Stimulated activated CD4-positive, alpha-beta T cell treated with anti-CD3 and anti-CD28 coated beads, Interleukin-2, amount 100 ng/mL, for 24 hours (primary cell): ENCODE measurements at places on chromosomes 12 and 14.

DNA sequence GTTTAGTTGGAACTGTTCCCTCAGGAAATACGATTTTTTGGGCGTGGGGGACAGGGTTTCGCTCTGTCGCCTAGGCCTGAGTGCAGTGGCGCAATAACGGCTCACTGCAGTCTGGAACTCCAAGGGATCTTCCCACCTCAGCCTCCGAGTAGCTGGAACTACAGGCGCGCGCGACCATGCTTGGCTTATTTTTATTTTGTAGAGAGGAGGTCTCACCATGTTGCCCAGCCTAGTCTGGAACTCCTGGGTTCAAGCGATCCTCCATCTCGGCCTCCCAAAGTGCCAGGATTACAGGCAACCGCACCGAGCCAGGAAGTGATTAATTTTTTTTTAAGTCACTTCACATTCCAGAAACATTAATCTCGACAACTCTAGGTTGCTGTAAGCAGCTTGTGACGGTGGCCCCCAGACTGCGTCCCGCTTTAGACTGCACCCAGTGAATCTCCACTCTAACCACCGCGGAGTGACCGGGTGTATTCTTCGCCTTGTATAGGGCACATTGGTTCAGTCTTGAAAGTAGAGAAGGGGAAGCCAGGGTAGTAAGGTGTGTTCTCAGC, 830 bp upstream of the MIS18BP1 start:
- no peak for DNase-seq

DNA sequence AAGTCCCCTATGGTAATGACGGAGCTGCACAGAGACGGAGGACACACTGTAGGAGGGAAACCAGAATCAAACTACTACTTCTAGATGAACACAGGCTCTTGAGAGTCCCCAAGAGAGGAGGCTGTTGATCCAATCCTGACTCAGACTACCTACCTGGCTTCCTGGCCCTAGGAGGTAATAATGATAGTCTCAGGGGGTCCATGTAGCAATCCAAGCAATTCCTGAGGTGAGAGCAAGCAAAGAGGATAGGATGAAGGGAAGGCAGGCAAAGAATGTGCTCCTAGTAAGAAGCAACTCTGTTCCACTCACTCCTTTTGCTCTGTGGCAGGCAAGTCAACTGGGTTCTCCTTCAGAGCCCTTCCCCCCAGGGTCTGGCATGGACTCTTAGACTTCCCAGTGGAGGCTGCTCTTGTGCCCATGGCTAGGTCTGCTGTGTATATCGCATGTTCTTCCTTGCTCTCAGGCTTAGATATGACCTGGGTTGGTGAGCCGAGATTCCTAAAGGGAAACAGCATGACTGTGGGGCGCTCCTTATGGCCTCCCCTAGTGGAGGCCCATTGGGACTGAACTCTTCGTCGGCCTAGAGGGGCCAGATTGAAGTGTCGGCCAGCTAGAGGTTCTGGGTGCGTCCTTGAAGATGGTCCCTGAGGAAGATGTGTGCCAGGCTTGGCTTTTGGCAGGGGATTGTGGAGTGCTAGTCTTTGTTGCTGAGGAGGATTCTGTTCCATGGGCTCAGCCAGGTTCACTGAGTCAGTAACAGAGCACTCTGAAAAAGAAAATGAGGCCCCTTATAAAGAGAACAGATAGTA, 2.1 kb downstream of the TINF2 start:
- no peak for DNase-seq

DNA sequence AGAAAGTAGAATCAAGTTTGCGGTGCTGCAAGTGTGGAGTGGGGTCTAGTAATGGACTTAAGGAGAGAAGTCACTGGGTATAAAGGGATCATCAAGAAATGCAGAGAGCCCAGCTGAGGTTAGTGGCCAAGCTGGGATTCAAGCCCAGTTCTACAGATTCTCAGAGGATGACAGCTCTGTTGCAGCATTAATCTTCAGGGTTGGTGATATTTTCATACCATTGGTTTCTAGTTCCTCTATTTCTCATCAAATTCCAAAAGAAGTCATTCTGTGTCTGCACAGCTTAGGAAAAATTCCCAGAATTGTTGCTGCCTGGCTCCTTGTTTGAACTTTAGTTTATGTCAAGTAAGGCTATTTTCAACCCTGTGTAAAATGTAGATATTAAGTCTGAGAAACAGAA, 169.5 kb upstream of the NTF3 start:
- no peak for DNase-seq

- no peak for DNase-seq
Measured at GRCh38 chr12:104475271-104475670, 18.5 kb downstream of the CHST11 start.

GRCh38 chr14:55103971-55104954, 24.8 kb upstream of the LGALS3 start:
- no peak for DNase-seq
